ENCODE measurements at places on chromosomes 6 and 20.

GRCh38 chr6:155770856-155771255, 315.2 kb upstream of the NOX3 start:
- no peak for DNase-seq

DNA sequence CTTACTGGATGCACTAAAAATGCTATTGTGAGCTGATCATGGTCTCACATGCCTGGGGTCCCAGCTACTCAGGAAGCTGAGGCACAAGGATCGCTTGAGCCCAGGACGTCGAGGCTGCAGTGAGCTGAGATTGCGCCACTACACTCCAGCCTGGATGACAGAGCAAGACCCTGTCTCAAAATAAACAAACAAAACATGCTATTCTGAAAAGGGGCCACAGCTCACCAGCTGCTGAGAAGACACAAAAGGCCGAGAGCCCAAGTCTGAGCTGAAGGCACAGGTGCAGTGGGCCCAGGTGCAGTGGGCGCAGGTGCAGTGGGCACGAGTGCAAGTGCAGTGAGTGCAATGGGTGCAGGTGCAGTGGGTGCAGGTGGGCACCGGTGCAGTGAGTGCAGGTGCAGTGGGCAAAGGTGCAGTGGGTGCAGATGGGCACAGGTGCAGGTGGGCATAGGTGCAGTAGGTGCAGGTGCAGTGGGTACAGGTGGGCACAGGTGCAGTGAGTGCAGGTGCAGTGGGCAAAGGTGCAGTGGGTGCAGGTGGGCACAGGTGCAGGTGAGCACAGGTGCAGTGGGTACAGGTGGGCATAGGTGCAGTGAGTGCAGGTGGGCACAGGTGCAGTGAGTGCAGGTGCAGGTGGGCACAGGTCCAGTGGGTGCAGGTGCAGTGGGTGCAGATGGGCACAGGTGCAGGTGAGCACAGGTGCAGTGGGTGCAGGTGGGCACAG, 16.0 kb downstream of the ZBTB46 start:
- DNase-seq = no peak

DNA sequence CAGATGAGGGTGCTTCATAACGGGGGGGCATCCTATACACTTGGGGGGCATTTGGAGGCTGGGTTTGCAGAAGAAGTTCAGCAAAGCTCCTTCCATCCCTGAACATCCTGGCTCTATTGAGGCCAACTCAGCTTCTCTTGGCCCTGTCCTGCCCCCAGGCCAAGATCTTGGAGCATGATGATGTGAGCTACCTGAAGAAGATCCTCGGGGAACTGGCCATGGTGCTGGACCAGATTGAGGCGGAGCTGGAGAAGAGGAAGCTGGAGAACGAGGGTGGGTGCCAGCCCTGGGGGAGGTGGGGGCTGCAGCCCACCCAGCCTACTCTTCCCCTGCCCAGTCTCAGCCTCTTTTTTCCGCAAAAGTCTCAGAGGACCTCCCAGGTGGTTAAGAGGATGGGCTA, 17.2 kb downstream of the GDAP1L1 start:
- no peak for DNase-seq

GRCh38 chr6:162290846-162291465, 436.6 kb downstream of the PRKN start:
- DNase-seq = no peak

DNA sequence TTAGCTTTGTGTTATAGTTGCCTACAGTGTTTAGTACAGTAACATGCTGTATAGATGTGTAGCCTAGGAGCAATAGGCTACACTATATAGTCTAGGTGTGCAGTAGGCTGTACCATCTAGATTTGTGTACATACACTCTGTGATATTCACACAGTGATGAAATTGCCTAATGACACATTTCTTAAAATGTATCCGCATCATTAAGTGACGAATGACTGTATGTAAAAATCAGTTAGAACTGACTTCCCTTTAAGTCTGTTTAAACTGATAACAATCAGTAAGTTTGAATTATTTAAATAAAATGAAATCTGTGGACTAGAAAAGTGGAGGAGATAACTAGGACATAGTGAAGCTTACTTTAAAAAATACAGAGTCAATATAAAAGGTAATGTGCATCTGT, 176.1 kb downstream of the CDKAL1 start:
- DNase-seq = no peak

DNA sequence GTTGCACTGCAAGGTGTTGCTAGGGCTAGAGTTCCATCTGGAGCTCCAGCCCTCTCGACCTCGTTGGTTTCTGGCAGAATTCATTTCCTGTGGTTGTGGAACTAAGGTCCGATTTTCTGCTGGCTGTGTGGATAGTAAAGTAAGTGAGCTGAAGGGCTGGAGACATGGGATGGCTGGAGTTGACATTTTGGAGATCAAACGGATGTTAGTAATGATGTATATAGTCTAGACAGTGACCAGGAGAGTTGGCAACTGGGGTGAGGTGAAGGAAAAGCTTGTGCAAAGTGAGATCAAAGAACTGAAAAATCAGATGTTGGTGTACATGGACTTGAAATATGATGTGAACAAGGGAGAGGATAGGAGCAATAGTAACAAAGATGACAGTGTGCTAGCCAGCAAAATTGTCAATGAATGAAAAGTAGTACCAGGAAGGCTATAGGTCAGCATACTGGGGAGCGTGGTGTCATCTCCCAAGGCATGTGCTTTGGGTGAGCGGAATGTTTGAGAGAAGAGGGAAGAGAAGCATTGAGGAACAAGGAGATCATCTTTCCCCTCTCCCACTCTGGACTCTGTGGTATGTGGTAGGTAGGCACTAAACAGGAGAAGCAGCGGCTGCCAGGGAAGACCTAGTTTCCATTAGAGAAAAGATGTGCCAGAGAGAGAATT, 7.8 kb downstream of the QRSL1 start:
- no peak for DNase-seq

- DNase-seq = no peak
These were observed 116.1 kb upstream of the CCN2 start for GRCh38 chr6:132067286-132067685.

- no peak for DNase-seq
These were observed 34.9 kb upstream of the HECA start for GRCh38 chr6:139099984-139100383.

- no peak for DNase-seq
These were observed 16.8 kb upstream of the SIRPB1 start for GRCh38 chr20:1636621-1637020.

DNA sequence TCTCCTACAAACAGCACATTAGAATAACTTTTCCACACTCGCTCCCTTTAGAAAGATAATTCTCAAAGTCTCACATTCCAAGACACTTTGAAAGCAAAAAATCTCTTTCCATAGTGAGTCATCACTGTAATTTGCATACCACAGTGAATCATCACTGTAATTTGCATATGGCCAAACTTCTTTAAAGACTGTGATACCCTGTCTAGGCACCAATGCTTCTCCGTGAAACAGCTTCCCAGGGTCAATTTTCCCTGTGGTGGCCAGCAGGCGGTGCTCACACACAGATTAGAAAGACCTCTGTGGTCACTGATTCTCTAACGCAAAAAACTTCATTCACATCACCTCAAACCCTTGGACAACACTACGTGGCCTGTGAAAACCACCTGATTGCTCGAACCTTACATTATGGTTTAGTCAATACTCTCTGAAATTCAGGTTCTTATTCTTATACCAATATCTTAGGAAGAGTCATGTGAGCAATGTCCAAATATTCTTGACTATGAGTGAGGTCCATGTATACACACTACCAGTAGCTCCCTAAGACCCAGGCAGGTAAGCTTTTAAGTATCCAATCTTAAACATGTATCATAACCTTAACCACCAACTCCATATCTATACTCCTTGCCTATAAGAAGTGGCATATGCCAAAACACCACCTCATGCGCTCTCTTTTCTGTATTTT, 78.5 kb upstream of the PHACTR1 start:
- no peak for DNase-seq

GRCh38 chr20:2213401-2213800, 82.4 kb upstream of the TGM3 start:
- no peak for DNase-seq

DNA sequence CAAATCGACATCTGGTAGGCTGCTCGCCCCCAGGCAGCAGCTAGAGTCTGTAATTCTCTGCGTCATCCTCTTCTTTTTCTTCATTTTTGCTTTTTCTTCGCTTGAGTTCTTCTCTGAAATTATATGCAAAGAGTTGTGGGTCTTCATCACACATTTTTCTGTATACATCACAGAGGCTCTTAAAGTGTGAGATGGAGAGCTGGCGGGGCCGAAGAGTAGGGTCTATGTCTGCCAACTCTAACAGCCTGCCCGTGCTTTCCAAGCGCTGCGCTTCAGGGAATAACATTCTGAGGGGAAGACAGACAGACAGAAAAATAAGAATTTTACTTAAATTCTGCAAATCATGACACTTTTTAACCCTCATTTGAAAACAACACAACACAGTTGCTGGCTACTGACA, 6.0 kb upstream of the CLDN20 start:
- DNase-seq = no peak

Data from left forelimb (tissue), 1 donor.